ENCODE measurements at places on chromosomes 11 and 22.

GRCh38 chr11:71302534-71302909 is 50.1 kb upstream of the SHANK2 start:
- no peak for DNase-seq

DNA sequence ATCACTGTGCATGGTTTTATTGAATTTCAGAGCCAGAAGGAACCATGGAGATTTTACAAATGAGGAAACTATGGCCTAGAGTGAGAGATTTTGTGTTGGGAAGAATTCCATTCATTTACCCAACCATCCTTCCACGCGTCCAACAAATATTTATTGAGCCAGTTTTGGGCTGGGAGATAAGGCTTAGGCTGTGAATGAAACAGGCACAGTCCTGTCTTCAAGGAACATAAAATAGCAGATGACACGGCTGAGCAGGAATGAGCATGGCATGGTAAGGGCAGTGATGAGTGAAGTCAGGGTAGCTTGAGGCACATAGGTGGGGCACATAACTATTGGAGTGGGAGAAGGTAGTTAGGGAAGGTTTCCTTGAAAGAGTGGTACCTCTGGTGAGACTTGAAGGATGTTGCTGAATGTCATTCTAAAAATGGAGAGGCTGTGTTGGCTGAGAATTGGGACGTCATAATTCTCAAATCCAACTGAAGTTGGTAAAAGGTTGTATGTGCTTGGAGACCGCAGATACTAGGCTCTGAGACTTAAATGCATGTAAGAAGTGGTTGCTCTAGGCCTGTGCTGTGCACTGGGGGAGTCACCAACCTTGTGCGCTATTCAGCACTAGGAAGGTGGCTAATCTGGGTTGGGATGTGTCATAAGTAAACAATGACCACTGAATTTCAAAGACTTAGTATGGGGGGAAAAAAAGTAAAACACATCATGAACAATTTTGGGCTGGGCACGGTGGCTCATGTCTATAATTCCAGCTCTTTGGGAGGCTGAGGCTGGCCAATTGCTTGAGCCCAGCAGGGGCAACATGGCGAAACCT is 51.9 kb downstream of the TEAD1 start:
- no peak for DNase-seq

DNA sequence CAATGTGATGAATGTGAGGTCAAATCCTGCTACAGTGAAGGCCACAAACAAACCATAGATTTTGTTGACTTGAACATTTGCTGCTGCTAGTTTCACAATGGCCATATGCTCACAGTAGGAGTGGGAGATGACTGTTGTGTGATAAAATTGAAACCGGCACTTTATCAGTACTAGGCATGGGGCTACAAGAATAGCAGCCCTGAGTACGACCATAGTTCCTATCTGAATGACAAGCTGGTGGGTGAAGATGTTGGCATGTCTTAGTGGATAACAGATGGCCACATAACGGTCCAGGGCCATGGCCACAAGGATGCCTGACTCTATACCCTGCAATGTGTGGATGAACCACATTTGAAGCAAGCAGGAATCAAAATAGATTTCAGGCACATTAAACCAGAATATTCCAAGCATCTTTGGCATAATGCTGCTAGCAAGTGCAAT is 2.8 kb downstream of the OR52A1 start:
- no peak for DNase-seq

DNA sequence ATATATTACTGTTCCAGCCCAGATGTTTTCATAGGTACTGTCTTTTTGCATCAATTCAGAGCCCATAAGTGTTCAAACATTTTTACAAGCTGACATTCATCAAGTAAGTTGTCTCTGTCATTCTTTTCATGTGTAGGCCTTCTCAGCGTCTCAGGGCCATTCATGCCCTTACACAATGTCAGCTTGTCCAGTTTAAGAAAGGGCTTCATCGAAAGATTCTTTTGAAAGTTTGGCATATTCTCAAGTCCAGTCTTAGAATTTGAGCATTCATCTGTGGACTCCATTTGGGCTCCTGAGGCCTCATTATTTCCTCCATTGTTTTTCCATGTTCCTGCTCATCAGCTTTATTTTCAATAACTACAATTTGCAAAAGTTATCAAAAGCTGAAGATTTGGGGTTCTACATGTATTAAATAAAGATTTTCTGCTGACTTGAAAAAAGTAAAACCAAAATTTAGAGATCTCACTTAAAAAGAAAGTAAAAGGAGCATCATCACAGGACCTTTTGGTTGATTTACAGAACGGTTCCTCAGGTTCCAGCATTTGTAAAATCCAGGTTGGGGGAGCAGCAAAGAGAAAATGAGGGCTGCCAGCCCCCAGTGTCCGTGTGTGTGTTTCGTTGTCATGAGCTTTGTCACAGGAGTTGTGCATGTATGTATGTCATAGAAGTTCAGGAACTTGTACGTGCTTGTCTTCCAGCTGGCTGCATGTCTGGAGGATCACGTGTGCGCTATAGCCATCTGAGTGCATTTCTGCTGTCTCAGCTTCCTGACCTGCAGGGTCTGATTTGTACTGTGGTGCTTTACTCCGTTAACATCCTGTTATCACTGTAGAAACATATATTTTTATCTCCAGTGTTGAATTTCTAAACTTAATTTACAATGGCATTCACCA is 15.6 kb downstream of the MOV10L1 start:
- DNase-seq, result no peak

DNA sequence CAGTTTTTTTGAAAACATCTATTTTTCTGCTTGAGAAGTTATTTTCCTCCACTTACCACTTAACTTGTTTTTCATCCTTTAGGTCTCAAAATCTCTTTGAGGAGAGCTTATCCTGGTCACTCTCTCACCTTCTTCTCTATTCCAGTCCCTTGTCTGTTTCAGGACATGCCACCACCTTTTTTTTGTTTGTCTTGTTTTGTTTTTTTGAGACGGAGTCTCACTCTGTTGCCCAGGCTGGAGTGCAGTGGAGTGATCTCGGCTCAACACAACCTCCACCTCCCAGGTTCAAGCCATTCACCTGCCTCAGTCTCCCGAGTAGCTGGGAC is 4.6 kb upstream of the BCL2L13 start:
- no peak for DNase-seq

DNA sequence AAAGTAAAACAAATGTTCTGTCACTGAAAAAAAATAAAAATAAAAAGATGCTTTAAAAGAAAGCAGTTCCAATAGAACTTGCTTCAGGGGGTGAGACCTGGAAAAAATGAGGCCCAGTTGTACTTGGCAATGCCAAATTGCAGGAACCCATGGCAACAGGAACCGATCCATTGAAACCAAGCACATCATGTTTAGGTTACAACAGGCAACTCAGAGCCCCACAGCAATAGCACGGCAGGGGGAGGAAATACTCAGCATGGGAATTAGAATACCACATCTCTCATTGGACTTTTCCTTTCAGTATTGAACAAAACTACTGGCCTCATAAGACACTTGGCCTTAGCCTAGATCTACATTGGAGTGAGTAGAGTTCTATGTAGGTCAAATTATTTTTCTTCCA is 84.3 kb downstream of the MSANTD4 start:
- DNase-seq, result no peak
